ENCODE measurements at places on chromosomes 11 and 22.

DNA sequence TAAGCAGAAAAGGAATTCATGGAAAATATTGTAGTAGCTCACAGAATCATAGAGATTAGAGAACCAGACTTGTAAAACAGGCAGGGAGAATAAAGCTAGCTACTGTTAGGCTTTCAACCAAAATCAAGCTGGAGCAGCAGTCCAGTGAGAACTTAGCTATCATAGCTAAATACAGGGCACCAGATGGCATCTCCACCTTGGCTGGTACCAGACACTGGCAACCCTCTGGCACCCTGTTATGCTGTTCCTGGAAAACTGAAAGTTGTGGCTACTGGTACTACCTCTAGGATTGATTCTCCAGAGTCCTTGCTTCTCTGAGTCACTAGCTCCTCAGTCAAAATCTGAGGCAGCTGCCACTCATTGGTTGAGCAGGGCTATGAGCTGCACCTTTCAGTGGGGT, 6.0 kb upstream of the DRD2 start:
- no peak for DNase-seq

- no peak for DNase-seq
Measured at GRCh38 chr11:132427611-132428010, 1057.2 kb downstream of the NTM start.

DNA sequence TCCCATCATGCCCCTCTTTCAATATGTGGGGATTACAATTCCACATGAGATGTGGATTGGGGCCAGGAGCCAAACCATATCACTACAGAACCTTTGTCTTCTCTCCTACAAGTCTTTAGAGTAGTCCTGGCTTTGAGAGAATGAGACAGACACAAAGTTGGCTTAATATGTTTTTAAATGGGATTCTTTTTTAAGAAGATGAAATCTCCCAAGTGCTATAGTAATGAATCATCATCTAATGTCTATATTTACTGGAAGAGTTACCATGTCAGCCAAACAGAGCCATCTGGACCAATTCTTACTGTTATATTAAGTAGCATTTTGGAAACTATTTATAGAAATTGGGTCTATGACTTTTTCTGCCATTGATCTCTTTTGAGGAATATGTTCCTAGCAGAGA, 38.1 kb upstream of the CARD18 start:
- no peak for DNase-seq

DNA sequence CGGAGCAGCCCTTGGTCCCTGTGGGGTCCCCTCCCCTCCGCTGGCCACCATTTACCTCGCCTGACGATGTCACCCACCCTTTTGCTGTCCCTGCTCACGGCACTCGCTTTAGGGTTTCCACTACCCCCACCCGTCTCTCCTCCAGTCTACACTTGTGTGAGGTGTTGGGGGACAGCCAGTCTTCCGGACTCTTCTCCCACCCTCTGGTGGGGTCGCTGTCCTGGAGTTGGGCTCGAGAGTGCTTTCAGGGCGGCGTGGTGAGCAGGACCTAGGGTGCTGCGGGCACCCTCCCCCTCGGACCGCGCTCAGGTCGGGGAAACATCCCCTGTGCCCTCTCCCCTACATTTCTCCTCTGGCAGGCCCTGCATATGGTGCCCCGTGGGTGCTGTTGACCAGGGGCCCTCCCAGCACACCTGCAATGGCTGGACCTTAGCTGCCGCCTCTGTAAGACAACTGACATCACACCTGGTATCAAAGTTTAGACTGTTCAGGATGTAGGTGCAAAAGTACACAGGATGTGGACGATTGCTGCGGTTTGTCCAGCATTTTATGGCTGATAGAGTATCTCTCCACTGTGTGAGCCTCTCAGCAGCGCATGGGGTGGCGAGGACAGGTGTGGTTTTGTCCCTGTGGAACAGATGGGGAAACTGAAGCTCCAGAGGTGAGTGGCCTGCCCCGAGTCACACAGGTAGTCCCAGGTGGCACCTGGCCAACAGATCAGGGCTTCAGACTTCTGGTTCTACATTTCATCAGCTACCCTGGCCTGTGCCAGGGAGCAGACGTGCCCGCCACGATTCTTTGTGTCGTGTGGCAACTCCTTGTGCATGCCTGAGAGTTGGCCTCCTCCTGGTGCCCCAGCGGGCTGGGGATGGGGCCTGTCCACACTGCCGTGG, 1.2 kb downstream of the GRK2 start:
- no peak for DNase-seq

- DNase-seq, result no peak
Measured at GRCh38 chr22:29886596-29886995, 3.6 kb downstream of the MTMR3 start.

- no peak for DNase-seq
Measured at GRCh38 chr11:62880231-62880802, 379 bp upstream of the SLC3A2 start.

DNA sequence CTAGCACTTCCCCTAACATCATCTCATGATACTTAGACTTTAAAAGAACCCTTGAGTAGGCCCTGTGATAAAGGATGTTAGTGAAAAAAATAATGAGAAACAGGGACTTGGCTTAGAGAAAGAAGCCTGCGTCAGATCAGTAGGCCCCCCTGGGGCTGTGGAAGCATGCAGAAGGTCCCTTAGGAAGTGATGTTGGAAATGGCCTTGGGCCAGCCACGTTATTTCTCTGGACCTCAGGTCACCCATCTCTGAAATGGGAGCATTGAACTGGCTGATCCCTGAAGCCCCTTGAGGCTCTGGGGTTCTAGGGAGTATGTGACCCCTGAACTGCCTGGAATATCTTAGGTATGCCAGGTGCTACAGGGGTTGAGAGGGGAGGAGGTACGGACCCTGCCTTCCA, 40.2 kb downstream of the MCM5 start:
- no peak for DNase-seq

DNA sequence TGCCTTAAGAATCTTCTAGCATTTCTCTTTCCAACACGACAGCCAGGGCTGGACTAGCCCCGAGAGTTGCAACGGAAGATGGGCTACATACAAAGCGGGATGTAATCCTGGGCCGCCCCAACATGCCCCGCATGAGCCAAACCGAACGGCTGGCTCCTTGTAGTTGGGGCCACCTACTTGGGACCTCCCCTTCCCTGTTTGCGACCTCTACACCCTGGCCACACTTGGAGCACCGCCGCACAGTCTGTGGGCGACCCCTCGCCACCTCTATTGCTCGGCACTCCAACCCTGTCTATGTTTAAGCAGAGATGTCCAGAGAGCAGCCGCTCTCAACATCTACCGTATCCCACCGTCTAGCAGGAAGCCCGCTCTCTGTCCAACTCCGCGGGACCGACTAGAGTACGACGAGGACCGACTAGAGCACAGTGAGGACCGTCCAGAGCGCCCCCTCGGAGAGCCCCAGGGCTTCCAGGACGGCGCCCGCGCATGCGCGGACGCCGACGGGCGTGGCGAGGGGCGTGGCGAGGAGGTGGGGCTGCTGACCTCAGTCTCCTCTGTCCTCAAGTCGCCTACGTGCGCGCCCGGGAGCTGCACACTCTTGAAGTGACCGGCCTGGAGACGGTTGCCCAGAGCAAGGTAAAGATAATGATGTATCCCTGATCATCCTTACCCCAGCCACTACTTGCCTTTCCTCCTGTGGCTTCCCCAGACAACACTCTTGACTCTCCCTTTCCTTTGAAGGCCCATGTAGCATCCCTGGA, 32.3 kb downstream of the NEAT1 start:
- no peak for DNase-seq

GRCh38 chr11:32706985-32707741, 87.3 kb downstream of the CCDC73 start:
- no peak for DNase-seq

GRCh38 chr11:34855021-34855753, 61.0 kb downstream of the APIP start:
- DNase-seq, result no peak

GRCh38 chr11:17744151-17744940, 9.8 kb downstream of the KCNC1 start:
- no peak for DNase-seq

GRCh38 chr11:115242982-115243381, 261.2 kb downstream of the CADM1 start:
- DNase-seq, result no peak
